ENCODE measurements at places on chromosomes 3 and 15. TPM values are rescaled to one million over a fixed set of nuclear protein-coding genes. Genes with fewer than 3 reads are reported as not detected.

Gene MYLK
- 41.6 TPM for total RNA-seq

Gene DNAJB8
- total RNA-seq, result not detected

Gene MYRIP
- total RNA-seq, result 29.0 TPM

Gene IQCF2
- not detected for total RNA-seq

Gene TMEM158
- total RNA-seq, result 5.3 TPM

Gene PSTPIP1
- total RNA-seq, result 1.9 TPM

Gene AZI2
- total RNA-seq, result 59.2 TPM

Gene SPATA12
- total RNA-seq, result 0.07 TPM
